ENCODE measurements at places on chromosomes 2 and 18.

- DNase-seq, result no peak
Observed at GRCh38 chr2:43302961-43303494, 76.6 kb upstream of the ZFP36L2 start.

- no peak for DNase-seq
Observed at GRCh38 chr2:126370201-126370600, 285.8 kb upstream of the GYPC start.

DNA sequence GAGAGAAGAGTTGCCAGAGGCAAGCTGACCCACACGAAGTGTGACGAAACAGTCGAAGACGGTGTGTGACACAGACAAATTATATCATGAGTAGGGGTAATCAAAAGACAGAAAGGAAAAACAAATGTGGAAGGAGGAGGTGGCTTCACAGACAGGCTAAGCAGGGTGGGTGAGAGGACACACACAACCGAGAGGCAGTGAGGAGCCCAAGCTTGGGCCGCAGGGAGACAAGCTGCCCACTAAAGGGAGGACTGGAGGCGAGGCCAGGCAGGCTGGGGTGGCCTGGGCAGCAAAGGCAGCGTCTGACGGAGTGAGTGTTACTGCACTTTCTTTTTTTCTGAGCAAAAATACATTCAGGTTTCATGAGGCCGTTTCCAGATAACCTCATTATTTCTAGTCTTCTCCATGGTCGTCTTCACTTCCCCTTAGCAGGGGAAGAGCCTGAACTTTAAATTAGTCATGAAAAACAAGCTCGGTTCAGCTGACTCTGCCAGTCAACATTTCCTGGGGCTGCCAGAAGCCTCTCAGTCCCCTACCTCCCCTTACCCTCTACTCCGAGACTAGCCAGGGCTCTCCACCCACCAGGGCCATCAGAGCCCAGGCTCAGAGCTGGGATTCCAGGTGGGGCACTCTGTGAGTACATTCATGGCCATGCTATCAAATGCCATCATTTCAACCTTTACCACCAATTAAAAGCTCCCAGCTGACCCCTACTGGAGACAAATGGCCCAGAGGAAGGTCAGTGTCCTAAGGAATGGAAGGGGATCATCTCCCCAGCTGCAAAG is 13.8 kb upstream of the ZFP36L2 start:
- no peak for DNase-seq

GRCh38 chr2:214088536-214088935 is 322.3 kb upstream of the VWC2L start:
- DNase-seq, result no peak

GRCh38 chr2:230124757-230125431 is 56.2 kb upstream of the SLC16A14 start:
- DNase-seq, result no peak

DNA sequence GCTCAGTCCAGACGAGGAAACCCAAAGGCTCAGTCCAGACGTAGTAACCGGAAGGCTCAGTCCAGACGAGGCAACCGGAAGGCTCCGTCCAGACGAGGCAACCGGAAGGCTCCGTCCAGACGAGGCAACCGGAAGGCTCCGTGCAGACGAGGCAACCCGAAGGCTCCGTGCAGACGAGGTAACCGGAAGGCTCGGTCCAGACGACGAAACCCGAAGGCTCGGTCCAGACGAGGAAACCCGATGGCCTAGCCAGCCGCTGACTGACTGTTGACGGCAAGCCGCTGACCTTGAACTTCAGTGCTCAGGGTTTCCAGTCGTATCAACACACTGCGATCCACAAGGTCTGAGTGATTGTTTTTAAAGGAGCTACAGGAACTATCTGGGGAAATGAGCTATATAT is 150.7 kb upstream of the TPO start:
- no peak for DNase-seq
